ENCODE measurements at places on chromosomes 6 and 20.

GRCh38 chr20:57902473-57902872 lies 192.7 kb upstream of the PMEPA1 start:
- peak; percentile 12 for DNase-seq

DNA sequence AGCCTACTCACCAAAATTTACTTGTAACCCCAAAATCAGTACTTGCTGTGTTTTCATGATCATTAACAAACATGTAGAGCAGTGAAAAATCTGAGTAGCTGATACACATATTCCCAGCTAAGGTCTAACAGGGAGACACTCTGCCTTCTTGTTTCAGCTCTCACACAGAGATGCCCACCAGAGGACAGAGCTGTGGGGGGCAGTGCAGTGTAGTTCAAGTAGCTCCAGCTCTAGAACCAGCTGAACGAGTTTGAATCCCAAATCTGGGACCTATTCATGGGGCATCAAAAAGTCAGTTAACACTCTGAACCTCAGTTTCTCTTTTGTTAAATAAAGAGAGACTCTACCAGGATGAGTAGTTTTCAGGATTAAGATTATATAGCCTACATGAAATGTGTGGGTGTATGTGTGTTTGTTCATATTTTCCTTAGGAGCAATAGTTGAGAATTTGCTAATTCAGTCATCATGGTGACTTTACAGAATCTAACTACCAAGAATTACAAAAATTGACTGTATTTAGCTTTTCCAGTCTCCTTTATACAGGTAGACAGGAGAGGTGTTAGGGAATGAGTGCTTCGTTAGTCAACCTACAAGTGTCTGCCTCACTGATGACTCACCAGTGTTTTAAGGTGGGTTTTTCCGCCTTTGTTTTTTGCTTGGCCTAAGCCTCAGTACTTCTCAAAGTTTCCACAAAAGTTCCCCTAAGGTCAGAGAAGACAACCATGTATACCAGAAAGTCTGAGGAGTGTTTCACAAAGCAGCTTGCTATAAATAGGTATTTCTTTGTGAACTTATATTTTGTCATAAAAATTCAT lies 164.0 kb upstream of the RUNX2 start:
- no peak for DNase-seq

DNA sequence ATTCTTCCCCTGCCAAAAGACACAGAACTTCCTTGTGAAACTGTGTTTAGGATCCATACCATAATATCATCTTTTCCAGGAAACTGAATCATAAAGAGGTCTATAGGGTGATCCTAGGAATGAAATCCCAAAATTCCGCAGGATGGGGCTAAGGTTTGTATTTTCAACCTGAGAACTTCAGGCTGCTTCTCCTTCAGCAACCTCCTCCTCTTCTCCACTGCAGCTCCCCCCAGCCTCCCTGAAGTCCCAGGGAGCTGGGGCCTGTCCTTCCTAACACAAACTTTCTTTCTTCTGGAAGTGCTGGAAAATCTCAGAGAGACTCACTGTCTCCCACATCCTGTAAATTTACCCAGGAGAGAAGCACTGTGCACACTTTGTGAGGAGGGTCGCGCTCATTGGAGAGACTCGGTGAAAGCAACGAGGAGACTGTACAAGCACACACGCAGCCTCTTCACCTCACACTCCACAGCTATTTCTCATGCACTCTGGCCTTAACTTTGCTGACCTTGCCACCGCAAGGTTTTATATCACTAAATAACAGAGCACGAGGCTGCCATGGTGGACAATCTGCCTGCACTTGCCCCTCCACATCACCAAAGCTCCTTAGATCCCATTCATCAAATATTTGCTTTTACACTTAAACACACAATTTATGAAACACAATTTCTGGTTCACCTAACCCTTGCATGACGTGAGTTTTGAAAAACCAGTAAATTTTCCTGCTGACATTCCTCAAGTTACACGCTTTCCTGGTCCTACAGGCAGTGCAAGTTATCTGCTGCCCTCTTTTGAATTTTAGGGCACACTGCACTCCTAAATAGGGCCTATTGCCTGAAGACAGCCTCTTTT lies 14.3 kb downstream of the ID4 start:
- peak; percentile 57 for DNase-seq

GRCh38 chr20:41334036-41334435 lies 6.6 kb upstream of the LPIN3 start:
- no peak for DNase-seq

DNA sequence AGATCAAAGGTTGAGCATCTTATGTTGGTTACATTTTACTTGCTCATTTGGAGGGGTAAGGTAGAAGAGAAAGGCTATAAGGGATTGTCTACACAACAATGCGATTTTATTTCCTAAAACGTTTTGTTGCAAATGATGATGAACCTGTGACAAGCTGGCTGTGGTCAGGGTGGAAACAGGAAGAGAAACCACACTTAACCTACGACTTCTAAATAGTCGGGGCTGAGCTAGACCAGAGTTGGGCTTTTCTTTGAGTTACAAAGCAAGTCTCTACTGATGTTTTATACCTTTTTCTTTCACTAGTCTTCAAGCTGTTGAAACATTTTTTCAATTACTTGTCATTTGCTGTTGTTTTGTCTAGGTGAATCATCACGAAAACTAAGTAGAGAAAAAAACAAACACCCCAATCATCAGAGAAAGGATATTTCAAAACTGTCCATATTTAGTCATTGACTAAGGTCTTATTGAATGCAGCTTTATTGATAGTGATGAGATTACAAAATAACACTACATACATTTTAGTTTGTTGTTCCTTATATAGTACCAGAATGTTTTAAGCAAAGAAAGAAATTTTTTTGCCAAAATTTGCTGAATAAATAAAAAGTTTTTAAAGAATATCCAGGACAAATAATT lies 18.0 kb downstream of the KLHL31 start:
- DNase-seq = no peak

- DNase-seq = no peak
Measured at GRCh38 chr6:110389689-110390382, 25.5 kb downstream of the DDO start.

DNA sequence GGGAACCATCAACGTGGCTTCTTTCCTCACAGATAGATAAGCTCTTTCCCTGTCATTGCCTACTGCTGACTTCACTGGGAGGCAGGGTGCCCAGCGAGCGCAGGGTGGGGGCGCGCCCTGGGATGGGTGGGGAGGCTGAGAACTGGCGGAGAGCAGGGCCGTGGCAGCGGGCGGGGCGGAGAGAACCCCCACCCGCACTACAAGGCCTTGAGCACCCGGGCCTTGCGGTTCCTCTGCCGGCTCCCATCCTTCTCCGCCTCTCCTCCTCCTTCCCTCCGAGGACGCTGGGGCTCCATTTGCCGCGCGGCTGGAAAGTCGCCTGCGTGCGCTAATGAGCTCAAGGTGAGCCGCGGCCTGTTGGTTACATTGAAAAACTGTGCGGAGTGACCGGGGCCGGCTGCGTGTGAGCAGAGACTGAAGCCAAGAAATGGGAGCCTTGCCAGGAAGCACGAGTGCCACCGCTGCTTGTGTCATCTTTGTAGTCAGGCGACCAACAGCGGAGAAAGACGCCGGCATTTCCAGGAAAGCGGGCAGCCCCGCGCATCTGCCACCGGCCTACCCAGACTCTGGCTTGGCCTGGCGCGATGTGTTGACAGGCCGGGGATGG lies 963.5 kb upstream of the SLC35B3 start:
- no peak for DNase-seq

- DNase-seq = no peak
Measured at GRCh38 chr6:63839485-63839884, 203.9 kb downstream of the PHF3 start.

DNA sequence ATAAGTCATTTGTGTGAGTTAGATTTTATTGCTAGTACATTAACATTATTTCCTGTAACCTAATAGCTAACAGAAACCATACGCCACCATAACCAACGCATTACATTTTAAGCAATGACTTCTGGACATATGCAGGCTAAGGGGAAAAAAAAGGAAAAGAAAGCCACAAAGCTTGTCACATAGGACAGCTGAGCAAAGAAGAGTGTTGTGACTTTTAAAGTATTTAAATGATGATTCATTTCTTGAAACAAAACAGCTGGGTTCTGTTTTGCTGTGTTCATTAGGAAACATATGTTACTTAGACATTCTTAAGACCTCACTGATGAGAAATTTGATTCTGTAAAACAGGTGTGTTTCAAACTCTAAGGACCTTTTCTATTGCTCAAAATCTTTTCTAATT lies 171.4 kb downstream of the COL9A1 start:
- DNase-seq = no peak

DNA sequence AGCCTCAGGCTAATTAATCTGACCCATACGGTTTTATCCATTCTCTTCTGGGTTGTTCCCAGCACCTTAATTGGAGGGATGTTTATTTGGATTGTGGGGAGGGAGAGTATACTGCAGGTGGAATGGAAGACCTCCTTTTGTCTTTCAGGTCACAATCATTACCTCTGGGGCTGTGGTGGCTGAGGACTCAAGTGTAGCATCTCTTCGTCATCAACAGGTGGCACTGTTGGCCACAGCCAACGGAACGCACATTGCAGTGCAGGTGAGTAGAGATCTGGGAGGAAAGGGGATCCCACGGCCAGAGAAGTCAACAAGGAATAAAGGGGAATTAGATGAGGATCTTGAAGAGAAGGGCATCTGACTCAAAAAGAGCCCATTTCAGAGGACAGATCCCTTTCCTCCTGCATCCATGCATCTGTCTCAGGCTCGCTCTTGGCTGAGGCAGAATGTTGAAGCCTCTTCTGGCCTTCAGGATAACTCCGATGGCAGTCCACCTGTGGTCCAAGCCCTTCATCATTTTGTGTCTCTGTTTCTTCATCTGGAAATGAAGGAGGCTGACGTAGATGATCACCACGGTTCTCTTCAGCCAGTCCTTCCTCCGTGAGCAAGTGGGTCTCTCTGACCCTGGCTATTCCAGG lies 3.2 kb upstream of the DEF6 start:
- peak; percentile 44 for DNase-seq

DNA sequence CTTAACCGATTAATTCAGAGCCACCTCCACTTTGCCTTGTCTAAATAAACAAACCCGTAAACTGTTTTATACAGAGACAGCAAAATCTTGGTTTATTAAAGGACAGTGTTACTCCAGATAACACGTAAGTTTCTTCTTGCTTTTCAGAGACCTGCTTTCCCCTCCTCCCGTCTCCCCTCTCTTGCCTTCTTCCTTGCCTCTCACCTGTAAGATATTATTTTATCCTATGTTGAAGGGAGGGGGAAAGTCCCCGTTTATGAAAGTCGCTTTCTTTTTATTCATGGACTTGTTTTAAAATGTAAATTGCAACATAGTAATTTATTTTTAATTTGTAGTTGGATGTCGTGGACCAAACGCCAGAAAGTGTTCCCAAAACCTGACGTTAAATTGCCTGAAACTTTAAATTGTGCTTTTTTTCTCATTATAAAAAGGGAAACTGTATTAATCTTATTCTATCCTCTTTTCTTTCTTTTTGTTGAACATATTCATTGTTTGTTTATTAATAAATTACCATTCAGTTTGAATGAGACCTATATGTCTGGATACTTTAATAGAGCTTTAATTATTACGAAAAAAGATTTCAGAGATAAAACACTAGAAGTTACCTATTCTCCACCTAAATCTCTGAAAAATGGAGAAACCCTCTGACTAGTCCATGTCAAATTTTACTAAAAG lies 2.7 kb downstream of the FOXC1 start:
- DNase-seq = no peak

- no peak for DNase-seq
Measured at GRCh38 chr6:28884423-28885131, 39.2 kb downstream of the TRIM27 start.

- no peak for DNase-seq
Measured at GRCh38 chr20:47304287-47304686, 52.2 kb downstream of the ZMYND8 start.

DNA sequence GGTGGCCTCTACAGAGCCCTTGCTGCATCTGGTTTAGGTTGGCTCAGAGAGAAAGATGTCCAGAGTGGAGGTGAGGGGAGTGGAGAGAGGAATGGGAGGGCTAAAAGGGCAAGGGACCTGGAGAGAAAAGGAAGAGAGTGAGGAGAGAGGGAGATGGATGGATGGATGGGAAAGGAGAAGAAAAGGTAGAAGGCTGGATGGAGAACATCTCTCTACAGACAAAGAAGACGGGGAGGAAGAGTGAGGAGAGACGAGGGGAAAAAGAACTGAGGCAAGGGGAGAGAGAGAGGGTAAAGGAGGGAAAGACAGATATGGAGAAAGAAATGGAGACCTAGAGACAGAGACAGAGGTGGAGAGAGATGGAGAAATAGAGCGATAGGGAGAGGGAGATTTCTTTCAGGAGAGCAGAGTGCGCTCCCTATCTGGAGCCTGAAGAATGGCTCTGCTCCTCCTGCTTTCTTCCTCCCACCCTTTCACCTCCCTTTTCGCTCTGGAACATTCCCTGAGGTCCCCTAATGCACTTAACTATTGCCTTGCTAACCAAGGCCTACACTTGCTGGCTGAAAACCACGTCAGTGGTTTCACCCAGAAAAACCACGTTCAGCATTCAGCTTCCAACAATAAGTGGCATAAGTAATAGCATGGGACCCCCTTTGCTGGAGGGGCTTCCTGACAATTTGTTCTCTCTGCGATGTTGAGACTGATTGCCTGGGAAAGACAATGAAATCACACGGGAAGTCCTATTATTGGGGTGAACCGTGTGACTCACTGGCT lies 286.3 kb downstream of the CDH26 start:
- DNase-seq = no peak

GRCh38 chr6:159929819-159930218 lies 39.0 kb downstream of the MAS1 start:
- DNase-seq = no peak

DNA sequence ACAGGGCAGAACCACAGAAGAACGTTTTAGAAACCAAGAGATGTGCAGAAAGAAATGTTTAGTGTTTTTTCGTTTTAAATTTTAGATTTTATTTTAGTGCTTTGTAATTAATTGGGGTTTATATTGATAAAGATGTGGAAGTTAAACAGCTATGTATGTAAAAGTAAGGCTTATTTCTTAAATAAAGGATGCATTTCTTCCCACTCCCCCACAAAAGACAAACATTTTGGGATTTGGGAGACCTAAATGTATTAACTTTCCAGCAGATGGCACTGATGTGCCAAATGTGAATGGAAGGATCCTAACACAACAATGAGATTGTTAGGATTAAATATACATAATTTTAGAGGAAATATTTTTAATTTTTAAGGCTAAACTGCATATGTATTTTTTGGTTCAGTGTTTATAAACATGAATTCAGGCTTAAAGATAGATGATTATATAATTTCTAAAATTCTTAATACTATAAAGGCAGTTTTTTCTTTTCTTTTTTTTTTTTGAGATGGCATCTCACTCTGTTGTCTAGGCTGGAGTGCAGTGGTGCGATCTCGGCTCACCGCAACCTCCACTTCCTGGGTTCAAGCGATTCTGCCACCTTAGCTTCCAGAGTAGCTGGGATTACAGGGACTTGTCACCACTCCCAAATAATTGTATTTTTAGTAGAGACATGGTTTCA lies 12.0 kb downstream of the PFDN4 start:
- peak; percentile 33 for DNase-seq

DNA sequence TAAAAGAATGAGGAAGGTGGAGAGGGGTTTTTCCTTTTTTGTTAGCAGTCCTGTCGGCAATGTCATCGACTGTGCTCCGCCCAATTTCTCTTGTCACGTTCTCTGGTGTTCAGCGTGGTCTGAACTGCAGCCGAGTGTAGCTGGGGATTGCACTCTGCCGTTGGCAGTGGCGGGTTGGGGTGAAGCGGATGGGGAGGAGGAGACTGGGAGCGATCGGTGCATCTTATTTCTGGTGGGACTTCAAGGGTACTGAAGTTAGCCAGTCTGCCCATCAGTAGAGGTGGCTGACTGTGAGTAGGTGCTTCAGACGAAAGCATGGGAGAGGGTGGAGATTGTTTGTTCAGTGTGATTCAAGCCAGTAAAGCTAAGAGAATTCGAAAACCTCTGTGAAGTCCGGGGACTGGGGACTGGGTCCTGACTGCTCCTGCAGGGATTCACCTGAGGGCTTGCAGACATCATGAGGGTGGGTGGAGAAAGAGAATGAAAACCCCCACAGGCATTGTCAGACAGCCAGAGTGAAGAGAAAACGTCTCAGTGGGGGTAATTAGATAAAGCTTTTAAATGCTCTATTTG lies 5.1 kb downstream of the RREB1 start:
- DNase-seq = peak; percentile 64
